ENCODE measurements at places on chromosomes 5 and 9. TPM values are rescaled to one million over a fixed set of nuclear protein-coding genes. Genes with fewer than 3 reads are reported as not detected.

Gene TMEM252
- polyA plus RNA-seq = not detected

Gene SYK
- polyA plus RNA-seq = 125 TPM

DNA sequence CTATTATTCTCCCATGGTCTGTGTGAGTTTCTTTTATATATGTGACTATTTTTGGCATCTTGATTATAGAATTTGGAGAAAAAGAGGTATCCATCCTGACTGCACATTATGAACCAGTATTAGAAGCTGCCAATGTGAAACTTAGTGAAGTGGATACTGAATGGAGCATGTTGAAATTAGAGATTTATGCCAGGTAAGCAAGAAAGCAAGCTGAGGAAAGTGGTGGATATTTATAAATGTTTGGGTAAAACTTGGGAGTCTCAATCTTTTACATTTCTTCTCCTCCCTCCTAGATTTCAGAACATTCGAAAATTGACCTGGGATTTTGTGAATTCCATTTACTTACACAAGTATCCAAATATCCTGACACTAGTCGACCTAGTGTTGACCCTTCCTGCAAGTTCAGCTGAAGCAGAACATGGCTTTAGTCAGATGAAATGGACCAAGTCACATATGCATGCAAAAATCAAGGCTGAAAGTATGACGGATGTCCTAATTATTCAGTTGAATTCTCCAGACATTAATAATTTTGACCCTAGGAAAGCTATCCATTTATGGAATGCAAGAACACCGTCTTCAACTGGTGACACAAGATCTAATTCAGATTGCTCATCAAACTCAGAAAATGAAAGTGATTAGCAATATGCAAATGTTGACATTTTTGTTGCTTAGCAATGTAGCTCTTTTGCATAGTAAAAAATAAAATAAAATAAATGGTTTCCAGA lies 66.8 kb upstream of the IL7R start:
- H3K4me1 ChIP-seq = no peaks in the 10 kb centered on the region
- H3K4me3 ChIP-seq = no peak overlapping the region
- no peaks in the 10 kb centered on the region for H3K27me3 ChIP-seq
- H3K27ac ChIP-seq = no peak overlapping the region
- DNase-seq = no peak

- H3K4me1 ChIP-seq = no peaks in the 10 kb centered on the region
- H3K4me3 ChIP-seq = no peak overlapping the region
- no peaks in the 10 kb centered on the region for H3K27me3 ChIP-seq
- no peak for DNase-seq
These were observed 81.3 kb downstream of the ADAMTSL1 start for GRCh38 chr9:18555105-18555883.
